ENCODE measurements at places on chromosomes 2 and 18. TPM values are rescaled to one million over a fixed set of nuclear protein-coding genes. Genes with fewer than 3 reads are reported as not detected.

C2orf78 gene
- not detected for total RNA-seq

SALL3 gene
- 1.1 TPM for total RNA-seq

RGPD6 gene
- 23.0 TPM for total RNA-seq

ANKRD30B gene
- total RNA-seq, result not detected

GPR35 gene
- total RNA-seq, result 0.13 TPM

DARS1 gene
- 65.0 TPM for total RNA-seq

AMER3 gene
- total RNA-seq, result not detected

MAP3K2 gene
- 16.9 TPM for total RNA-seq

ORMDL1 gene
- total RNA-seq, result 39.7 TPM

CHRND gene
- total RNA-seq, result not detected

- DNase-seq, result no peak
Measured at GRCh38 chr2:228469721-228470120, 288.2 kb upstream of the SPHKAP start.

- no peak for DNase-seq
Measured at GRCh38 chr2:169849710-169850109, 22.5 kb downstream of the UBR3 start.

DNA sequence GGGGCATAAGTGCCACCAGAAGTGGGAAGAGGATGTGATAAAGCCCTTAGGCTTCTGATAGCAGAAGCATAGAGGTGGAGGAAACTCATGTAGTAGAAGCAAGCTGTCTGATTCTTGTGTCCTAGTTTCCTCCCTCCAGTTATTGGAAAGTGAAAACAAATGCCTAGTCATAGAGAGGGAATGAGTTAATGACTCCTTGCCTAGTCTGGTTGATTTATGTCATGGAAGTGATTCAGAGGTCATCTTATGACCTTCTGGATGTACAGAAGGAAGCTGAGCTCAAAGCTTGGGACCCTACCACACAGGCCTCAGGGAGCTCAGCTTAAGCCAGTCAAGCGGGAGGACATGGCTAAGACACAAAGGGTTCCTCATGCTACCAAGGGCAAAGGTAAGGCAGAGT, 232.2 kb downstream of the THSD7B start:
- DNase-seq, result no peak

DNA sequence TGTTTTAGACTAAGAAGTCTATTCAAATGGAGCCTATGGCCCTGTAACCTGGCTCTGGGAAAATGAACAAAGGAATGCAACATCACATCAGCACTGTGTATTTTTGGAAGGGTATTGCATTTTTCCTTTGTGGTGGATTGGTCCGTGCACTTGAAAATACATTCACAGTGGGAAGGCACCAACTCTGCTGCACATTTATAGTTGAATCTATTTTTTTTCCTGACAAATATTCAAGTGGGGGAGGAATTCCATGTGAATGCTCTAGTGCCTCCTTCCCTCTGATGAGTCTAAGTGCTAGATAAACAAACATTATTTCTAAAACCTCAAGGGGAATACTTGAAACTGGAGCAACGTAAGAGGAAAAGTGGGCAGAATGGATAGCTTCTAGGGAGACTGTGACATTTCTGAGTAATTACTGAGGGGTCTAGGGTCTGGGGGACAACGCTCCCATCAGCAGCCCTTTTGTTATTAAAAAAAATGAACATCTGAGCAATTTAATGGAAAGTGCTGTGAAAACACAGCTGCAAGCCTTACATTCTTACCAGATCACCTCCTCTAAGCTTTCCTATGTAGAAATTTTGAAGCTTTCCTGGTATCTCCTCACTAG, 208.2 kb downstream of the SLC8A1 start:
- DNase-seq, result no peak

GRCh38 chr2:234961784-234962183, 10.0 kb downstream of the SH3BP4 start:
- no peak for DNase-seq

DNA sequence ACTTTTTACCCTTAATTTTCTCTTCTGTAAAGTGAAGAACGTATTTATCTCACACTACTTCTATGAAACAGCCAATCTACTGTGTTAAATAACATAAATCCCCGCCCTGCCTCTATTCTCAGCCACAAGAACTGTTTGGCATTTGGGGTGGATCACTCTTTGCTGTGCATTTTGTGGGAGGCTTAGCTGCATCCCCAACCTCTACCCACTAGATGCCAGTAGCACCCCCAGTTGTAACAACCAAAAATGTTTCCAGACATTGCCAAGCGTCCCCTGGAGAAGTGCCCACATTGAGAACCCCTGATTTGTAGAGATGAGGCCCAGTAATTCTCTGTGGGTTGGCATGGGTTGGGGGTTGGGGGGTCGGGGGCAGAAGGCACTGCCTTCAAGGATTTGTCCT, 94.7 kb upstream of the BOD1L2 start:
- no peak for DNase-seq

GRCh38 chr2:72289283-72289682, 141.6 kb upstream of the CYP26B1 start:
- no peak for DNase-seq

- DNase-seq, result no peak
Measured at GRCh38 chr2:41934329-41934958, 113.4 kb upstream of the PKDCC start.

GRCh38 chr2:102261467-102262135, 49.8 kb upstream of the IL1RL1 start:
- no peak for DNase-seq

GRCh38 chr2:165815299-165816141, 21.5 kb upstream of the GALNT3 start:
- DNase-seq, result no peak

DNA sequence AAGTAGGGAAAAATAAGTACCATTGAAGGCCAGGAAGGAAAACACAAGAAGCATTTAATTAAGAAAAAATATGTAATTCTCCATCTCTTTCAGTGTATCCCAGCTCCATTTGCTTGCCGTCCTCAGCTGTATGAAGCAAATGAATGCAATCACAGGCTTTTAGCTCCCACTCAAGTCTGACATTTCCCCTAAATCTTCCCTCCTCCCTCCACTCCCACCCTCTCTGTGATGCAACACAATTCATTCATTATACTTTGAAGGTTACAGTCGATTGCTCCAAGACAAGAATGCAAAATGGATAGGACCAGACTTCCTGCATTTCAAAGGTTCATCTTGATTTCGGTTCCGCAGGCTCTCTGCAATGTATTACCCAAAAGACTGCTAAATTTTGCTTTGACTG, 172.7 kb upstream of the SERPINE2 start:
- DNase-seq, result no peak

DNA sequence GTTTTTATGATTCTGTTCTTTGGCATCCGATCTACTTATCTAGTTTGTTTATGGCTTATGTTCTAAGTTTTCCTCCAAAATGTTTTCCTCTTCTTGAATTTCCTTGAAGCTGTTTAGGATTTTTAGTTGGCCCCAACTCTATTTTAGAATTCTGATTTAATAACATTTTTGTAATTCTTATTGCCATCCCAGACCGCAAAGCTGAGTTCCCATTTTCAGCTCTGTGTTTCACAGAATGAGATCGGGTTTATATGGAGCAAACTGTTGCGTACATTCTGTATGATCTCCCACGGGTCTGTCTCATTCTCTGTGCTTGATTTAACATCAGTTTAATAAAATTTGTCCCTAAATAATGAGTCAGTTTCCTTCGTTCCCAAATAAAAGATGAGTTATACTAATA, 59.3 kb downstream of the DPP4 start:
- no peak for DNase-seq

GRCh38 chr2:128273469-128274081, 45.1 kb downstream of the HS6ST1 start:
- no peak for DNase-seq

DNA sequence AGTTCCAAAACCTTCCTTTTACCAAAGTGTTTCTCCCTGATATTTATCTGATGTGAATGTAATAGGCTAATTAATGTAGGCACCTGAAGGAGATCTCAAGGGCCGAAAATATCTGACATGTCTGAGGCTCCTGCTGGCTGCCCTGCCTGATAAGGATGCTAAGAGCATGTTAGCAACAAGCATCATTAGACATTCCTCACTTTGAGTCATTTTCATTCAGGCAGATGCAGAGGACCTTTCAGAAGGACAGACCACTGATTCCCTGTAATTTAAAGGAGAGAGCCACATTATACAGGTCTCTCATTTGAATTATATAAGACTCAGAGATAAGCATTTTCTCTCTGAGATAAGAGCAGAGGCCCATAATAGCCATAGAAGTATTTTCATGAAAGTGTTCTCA, 222.4 kb upstream of the NCKAP5 start:
- no peak for DNase-seq

DNA sequence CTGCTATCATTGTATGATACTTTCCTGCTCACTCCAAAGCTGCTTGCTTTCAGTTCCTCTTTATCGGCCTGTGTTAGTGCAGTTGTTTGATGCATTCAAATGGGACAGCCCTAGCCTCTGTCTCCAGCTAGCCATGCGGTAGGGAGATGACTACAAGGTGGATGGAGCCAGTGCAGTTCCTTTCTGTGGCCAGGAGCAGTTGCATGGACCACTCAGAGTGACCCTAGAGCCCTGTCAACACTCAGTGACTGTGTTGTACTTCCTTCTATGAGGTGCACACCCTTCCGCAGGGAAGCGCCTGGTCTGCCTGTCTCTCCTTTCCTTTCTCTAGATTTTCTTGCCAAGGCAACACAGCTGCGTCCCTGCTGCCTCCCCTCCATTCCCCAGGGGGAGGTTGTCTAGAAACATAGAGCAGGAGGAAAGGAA, 33.8 kb downstream of the KCNS3 start:
- no peak for DNase-seq

DNA sequence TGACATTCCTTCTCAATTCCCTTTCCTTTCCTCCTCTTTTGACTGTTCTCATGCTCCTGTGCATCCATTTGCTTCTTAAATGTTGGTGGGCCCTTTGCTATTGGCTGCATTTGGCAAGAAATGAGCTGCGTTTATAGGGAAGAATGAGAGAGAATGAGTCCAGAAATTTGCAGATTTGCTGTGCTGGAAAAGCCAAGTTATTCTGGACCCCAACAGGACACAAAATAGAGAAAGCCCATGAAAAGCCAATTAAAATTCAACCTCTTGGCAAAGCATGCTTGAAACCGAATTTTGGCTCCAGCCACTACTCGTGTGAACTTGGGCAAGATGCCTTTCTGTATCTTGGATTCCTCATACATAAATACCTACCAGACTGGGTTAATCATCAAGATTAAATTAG, 1.3 kb upstream of the SCLY start:
- no peak for DNase-seq

DNA sequence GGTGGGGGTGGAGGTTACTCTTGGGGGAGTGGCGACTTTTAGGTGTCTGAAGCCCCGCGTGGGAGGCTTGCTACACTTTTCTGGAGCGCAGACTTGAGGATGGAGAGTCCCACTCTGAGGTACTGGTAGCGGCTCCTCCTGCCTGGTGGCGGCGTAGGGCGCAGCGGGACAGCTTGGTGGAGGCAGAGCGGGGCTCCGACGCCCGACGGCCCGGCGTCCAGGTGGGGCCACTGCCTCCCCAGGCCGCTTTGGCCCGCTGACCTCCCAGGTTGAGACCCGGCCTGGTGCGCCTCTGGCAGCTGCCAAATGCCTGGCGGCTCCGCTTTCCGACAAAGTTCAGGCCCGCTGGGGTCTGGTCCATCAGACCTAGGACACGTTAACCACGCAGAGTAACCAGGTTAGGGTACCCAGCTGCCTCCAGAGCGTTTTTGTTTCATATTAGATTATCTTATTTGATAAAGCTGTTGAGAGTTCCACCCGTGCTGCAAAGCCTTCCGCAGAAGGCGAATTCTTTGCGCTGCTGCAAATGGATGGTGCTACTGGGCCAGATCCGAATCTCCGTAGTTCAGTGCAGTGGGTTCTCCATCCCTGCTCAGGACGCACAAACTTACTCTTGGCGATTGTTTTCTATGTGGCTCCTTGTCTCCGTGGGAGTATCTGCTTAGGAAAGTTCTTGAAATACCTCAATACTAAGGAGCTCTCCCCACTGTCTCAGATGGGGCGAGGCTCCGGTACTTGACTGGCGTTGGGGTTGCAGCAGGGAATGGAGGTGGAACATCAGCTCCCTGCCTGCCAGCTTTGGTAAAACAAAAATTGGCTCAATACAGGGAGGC, 405.9 kb downstream of the XIRP2 start:
- DNase-seq, result no peak

- no peak for DNase-seq
Measured at GRCh38 chr2:95734976-95735890, 143.4 kb downstream of the TRIM43 start.

- no peak for DNase-seq
Measured at GRCh38 chr2:156666130-156666785, 230.1 kb downstream of the GPD2 start.

DNA sequence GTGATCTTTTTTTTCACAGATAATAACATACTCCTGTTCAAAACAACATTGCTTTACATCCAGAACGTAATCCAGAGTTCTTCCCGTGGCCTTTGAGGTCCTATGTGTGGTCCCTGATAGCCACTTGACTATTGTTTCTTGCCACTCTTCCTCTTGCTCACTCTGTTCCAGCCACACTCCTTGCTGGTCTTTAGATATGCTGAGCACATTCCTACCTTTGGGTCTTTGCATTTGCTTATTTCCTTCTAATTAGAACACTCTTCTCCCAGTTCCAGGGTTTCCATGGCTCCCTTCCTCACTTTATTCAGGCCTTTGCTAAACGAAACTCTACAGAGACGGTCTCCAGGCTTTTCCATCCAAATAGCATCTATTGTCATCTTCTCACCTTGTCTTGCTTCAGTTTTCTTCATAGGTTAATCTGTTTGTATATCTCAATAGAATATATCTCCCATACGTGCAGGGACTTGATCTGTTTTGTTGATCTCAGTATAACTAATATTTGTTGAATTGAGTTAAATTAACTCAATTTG, 59.9 kb downstream of the ACSL3 start:
- DNase-seq, result no peak

DNA sequence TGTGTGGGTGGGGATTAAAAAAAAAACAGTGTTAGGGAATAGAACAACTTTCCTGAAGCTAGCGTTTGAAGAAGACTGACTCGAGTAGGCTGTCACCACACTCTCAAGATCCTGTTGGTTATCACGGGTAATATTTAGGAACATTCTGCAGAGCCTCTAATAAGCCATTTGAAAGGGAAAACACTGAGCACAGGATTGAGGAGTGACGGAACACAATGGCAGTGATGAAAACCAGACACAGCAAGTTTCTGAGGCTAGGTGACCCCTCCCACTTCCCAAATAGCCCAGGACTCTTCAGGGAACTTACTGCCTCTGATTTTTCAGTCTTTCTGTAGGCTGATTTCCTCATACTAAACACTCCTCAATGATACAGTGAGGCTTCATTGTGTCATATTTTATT, 88.2 kb upstream of the TMEM200C start:
- DNase-seq, result no peak

DNA sequence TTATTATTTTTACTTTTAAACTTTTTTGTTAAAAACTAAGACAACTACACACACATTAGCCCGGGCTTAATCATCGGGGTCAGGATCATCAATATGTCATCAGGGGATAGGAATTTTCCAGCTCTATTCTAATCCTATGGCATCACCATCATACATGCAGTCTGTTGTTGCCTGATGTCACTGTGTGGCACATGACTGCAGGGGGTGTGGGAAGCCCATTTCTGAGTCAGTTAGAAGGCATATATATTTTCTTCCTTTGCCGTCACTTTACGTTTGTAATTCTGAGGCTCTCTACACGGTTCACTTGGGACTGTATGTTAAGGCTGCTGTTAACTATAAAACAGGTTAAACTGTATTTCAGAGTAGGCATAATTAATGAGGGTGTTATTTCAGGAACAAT, 144.4 kb upstream of the ITGA6 start:
- peak; percentile 71 for DNase-seq

- no peak for DNase-seq
Measured at GRCh38 chr2:191230174-191230573, 15.0 kb upstream of the MYO1B start.

GRCh38 chr2:152815634-152816257, 97.3 kb downstream of the ARL6IP6 start:
- DNase-seq, result no peak

Data from pulmonary artery endothelial cell (primary cell).